ENCODE measurements at places on chromosomes 11 and 22. TPM values are rescaled to one million over a fixed set of nuclear protein-coding genes. Genes with fewer than 3 reads are reported as not detected.

- no peak for DNase-seq
Observed at GRCh38 chr11:78200553-78200952, 11.8 kb downstream of the USP35 start.

DNA sequence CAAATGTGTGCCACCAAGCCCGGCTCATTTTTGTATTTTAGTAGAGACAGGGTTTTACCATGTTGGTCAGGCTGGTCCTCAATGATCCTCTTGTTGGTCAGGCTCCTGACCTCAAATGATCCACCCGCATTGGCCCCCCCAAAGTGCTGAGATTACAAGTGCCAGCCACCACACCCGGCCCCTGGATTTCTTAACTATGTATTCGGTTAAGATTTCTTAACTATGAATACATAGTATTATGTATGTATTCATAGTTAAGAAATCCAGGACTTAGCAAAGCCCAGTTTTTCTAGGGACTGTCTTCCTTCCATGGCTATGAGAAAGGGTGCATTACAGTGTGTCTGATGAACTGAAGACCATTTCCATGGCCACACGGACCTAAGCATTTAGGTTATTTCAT is 1.7 kb downstream of the C11orf91 start:
- no peak for DNase-seq

DNA sequence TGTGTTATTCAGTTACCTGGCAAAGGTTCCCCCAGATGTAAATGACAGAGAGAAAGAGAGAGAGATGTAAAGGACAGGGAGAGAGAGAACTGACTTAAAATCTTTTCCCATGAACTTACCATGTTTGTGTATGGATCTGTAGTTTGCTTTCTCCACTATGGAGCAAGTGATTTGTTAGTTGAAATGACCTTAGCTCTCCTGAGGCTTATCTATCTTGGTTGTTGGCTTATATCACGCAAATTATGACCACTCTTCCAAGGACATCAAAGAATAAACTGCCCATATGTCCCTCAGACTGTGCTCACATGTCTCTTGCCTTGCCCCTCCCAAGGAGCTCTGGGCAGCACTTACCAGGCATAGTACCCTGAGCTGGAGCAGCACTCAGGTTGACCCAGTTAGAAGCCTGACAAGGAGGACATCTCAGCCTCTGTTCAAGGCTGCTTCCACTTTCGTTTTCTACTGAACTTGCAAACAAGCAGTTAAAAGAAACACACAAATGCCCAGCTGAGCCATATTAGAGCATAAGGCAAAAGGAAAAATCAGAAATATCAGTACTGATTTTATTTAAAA is 95.3 kb upstream of the RCN1 start:
- no peak for DNase-seq

DNA sequence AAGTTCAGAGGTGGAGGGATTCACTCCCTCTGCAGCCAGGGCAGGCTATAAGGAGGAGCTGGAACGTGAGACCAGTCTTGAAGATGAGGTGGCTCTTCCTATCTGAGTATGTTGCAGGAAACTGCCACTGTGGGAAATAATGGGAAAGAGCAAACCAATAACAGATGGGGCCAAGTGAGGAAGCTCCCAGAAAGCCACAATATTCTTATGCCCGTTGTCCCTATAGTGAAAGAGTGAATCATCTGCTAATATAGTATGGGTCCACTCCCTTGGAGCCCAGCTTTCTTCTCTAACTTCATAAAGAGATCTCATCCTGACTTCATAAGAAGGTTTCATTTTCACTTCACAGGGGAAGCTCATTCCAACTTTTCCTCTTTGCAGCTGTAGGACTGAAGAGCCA is 206.4 kb downstream of the BLID start:
- DNase-seq, result no peak

DNA sequence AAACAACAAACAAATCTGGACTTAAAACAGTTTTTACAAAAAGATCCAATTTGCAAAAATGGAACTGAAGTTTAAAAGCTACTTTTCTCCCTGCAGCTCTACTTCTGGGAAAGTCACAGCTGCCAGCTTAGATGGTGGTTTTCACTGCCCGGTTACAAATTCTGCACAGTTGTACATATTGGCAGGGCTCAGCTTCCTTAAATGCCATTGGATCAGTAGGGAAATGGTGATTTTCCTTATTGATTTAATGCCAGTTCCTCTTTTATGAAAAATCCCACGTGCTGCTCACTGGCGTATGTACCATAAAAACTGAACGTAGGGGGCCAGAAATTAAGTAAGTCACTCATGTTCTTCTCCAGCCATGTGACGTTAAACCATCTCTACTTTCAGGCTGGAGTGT is 22.8 kb downstream of the GRAP2 start:
- no peak for DNase-seq

DNA sequence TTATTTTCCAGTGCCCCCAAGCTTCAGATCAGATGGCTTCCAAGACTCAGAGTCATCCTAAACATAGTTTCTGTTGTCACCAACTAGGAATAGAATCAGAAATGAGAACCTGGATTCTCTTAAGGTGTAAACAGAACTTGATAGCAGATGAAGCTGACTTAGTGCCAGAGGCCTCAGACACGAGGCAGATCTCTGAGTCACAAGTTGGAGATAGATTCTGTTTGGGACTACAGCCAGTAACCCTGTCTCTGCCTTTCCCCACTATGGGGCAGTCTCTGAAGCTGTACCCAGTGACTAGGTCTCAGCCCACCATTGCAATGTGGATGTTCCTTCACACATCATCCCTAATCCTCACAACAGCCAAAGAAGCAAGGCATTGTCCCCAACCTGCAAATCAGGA is 25.4 kb downstream of the NEU3 start:
- DNase-seq, result peak; percentile 45

GGT5 gene
- 1.3 TPM for total RNA-seq

DNA sequence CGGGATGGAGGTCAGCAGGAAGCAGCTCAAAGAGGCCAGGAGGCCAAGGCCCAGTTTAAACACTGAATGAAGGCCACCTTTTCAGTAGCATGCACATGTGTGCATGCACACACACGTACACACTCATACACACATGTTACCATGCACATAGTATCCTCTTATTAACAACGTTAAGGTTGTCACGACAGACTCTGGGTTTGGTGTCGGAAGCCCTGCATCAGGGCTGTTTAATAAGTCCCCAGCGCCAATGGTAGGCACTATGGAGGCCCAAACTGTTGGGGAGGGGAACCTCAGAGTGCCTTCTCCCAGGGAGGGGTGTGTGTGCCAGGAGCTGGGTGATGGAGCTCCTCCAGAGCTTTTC is 39.5 kb upstream of the ADA2 start:
- no peak for DNase-seq

DNA sequence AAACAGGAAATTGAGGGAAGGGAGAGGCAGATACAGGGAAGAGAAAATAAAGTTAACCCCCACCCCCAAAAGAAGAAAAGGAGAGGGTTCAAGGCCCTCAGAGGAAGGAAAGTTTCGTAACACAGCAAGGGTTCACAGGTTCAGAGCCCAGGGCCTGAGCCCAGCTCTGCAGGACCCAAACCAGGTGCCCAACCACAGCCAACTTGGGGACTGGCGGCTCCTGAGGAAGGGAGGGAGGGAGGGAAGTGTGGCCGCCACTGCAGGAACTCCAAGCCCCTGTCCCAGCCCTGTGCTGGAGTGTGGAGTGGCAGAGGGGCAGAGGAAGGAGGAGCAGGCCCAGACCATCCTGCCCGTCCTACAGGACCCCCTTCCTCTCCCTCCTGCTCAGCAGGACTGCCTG is 59.2 kb downstream of the ELFN2 start:
- no peak for DNase-seq

DNA sequence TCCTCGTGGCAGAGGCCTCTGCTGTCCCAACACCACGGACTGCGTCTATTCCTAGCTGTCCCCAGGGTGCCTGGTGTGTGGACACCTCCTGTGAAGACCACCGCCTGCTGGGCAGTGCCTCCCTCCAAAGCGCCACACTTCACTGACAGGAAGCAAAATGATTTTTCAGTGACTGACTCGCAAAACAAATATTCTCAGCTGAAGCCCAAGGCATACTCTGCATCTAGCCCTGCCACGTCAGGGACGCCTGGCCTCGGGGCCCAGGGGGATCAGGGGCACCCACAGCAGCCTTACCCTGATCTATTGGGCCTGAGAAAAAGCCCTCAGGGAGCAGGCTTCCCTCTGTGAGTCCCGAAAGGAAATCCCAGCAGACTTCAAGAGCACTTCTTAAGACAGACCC is 2.2 kb downstream of the BRD1 start:
- no peak for DNase-seq

- DNase-seq, result no peak
Observed at GRCh38 chr11:26942356-26942755, 51.6 kb upstream of the FIBIN start.

DNA sequence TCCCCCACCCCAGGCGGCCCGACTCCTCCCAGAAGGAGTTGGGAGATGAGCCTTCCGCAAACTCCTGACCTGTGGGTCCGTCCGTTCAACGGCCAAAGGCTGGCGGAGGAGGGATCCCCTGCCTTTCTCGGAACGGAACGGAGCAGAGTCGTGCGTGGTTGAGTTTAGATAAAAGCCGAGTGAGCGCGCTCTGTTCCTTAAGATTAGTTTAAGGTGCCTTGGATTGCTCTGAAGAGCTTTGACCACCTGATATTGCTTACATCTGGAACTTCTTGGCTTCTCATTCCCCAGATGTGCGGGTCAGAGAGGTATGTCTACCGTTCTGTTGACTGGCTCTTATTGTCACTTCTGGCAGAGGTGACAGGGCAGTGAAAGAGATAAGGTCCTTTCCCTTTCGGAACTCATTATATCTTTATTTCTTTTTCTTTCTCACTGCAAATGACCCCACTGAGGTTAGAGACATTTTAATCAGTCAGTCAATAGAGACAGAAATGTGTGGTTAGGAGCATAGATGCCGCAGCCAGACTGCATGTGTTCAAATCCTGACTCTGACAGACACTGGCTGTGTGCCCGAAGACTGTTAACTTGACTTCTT is at the start of gene TRIM6:
TSS of gene TRIM6 (plus strand) at position 31 of the 595 bp plus-strand sequence. CDS start at position 292, 261 bp downstream.
- DNase-seq, result no peak

DNA sequence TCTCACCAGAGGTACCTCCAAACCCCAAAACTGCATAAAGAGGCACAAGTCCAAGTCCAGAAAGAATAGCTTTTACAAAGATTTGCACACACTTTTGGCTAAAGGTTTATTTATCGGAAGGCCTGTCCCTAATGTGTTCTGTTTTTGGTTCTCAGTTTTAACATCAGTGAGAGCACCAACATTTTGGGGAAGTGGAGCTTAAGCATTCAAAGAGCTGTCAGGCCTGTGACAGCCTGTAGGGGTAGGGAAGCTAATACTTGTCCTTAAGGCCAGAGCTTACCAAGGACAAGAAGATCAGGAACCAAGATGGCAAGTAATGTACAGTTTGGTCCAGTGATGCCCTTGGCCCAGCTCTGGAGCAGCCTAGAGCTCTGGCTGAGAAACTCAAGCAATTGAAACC is 38.9 kb upstream of the SCUBE2 start:
- no peak for DNase-seq

DNA sequence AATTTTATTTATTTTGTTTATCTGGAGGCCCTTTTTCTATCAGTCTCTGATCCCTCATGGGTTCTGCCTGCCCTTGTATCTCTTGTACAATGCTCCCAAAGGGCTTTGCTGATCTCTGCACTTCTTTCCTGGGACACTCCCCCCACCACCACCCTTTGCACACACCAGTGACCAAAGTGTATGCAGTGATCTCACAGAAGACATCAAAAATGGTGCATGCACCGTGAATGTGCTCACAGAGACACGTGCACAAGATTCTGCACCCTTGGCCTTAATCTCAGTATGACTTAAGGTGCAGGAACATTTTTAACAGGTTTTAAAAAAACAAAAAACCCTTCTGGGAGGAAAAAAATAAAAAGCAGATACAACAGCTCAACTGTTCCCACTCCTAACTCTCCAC is 12.2 kb upstream of the ADSL start:
- DNase-seq, result no peak

GRCh38 chr11:68216171-68216938 is 3.3 kb upstream of the KMT5B start:
- no peak for DNase-seq

ISX gene
- total RNA-seq, result not detected

DNA sequence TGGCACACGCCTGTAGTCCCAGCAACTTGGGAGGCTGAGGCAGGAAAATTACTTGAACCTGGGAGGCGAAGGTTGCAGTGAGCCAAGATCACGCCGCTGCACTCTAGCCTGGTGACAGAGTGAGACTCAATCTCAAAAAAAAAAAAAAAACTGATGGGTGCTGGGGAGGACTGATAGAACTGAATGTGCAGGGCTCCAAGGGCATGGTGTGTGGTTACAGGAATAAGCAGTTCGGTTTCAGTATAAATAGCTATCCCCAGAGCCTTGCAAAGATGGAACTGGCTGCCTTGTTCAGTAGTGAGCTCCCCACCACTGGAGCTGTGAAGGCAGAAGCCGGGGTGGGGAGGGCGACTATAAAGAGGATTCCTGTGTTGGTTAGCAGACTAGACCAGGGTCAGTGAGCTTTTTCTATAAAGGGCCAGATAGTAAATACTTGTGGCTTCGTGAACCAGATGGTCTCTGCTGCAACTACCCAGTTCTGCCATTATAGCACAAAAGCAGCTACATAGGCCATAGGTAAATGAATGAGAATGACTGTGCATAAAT is 5.9 kb downstream of the TOM1 start:
- no peak for DNase-seq

GUCY1A2 gene
- 0.06 TPM for total RNA-seq

DNA sequence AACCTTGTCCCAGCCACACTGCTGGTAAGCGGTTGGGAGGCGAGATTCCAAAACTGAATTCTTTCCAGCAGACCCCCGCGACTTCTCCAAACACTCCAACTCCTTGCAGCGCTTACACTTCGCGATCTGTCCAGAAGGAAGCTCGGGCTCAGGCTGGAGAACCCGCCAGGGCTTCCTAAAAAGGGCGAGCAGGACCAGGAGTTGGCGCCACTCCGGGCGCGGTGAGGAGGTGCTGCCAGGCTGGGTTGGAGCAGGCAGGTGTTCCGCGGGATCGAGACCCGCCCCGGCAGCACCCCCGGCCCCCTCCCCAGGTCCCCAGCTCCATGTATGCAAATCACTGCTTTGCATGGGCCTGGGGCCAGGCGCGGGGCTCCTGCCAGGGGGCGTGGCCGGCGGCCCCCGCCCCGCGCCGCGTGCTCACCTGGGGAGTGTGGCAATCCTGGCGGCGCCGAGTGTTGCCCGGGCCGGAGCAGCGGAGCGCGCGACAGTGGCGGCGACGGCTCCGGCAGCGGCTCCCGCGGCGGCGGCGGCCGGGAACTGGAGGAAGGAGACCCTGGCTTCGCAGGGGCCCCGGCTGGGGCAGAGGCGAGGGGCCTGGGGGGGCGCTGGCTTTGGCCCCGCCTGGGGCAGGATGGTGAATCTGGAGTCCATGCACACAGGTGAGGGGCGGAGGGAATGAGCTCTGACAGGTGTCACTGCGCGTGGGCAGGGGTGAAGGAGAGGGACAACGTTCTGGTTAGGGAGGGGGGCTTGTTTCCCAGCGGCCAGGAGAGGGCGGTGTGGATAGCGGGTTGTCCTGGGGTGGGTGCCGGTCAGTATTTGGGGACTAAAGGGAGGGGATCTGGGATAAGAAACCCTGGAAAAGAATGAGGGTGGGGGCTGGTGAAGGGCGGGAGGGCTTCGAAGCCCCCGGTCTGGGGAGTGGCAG is at the start of gene POU2F3:
TSS of gene POU2F3 (plus strand) at position 428 of the 928 bp plus-strand sequence. CDS start at position 632, 204 bp downstream.
- DNase-seq, result no peak
